NCI-H2107 (cell line): ENCODE measurements at places on chromosomes 16 and 17.
A peak's percentile ranks its signal among the peaks of the same experiment; 100 is the strongest.

- DNase-seq: no peak
These were observed 6.1 kb upstream of the PDP2 start for GRCh38 chr16:66874079-66874775.

DNA sequence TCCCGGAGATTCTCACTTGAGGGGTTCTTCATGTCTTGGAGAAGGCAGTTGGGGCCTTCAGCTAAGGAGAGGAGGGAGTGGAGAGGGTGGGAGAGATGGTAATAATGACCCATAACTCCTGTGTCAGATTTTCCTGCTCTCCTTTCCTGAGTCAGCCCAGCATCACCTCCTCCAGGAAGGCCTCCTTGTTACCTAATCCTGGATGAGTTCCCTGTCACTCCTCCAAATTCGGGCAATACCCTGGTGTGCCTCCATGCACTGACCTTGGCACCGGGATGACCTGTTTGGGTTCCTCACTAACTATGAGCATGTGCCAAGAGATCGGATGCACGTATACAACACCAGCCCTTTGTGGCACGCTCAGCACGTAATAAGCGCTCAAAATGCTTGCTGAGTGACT lies 38.8 kb downstream of the SDK2 start:
- DNase-seq: no peak

- DNase-seq: peak; percentile 82
These were observed 3.8 kb downstream of the NTHL1 start for GRCh38 chr16:2043667-2044451.

DNA sequence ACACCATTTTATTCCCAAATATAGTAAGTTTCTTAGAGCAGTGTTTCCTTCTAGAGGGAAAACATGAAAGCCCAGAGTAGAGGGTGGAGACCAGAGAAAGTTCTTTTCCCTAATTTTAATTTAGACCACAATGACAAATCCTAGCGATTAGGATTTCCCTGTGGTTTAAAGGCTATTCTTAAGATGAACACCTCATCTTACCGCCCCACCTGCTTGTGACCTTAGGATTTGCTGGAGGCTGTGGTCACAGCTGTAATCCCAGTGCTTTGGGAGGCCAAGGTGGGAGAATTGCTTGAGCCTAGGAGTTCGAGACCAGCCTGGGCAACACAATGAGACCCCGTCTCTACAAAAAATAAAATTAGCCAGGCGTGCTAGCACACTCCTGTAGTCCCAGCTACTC lies 51.1 kb downstream of the GPRC5B start:
- DNase-seq: no peak

GRCh38 chr16:13083681-13084080 lies 182.3 kb downstream of the SHISA9 start:
- no peak for DNase-seq

GRCh38 chr17:82875407-82875856 lies 35.6 kb upstream of the ZNF750 start:
- DNase-seq: no peak

GRCh38 chr17:63859257-63859656 lies 14.2 kb downstream of the CSH2 start:
- DNase-seq: no peak
